Activated CD4-positive, alpha-beta T cell treated with anti-CD3 and anti-CD28 coated beads, Interleukin-2, amount 50 U/mL, for 4 hours (primary cell): ENCODE measurements at places on chromosomes 4 and X.

DNA sequence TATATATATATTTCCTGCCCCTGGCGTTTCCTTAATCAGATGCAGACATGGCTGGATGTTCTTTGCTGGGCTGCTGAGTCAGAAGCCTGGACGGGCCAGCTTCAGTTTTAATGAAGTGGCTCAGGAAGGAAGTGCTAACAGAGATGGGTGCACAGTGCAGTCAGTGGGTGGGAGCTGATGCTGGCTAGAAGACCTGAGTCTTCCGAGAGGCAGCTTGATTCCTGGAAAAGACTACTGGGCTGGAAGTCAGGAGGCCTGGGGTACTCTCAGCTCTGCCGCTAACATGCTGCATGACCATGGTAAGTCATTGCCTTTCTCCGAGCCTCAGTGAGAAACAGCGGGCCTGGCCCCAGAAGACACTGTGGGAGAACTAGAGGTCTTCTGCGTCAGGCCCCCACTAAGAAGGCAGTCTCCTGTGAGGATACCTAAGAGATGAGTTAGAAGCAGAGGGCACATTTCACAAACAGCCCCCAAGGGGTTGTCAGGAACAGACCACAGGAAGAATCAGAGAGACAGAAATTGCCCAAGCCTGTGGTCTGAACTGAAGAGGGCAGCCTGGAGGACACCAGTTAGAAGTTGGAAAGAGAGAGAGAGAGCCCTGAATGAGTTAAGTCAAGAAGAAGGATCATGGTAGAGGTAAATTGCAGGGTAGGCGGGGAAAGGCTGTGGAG, 8.3 kb upstream of the CD40LG start:
- peak; percentile 39 for DNase-seq

- DNase-seq: no peak
These were observed 162.8 kb downstream of the ARHGAP24 start for GRCh38 chr4:85637778-85638177.

DNA sequence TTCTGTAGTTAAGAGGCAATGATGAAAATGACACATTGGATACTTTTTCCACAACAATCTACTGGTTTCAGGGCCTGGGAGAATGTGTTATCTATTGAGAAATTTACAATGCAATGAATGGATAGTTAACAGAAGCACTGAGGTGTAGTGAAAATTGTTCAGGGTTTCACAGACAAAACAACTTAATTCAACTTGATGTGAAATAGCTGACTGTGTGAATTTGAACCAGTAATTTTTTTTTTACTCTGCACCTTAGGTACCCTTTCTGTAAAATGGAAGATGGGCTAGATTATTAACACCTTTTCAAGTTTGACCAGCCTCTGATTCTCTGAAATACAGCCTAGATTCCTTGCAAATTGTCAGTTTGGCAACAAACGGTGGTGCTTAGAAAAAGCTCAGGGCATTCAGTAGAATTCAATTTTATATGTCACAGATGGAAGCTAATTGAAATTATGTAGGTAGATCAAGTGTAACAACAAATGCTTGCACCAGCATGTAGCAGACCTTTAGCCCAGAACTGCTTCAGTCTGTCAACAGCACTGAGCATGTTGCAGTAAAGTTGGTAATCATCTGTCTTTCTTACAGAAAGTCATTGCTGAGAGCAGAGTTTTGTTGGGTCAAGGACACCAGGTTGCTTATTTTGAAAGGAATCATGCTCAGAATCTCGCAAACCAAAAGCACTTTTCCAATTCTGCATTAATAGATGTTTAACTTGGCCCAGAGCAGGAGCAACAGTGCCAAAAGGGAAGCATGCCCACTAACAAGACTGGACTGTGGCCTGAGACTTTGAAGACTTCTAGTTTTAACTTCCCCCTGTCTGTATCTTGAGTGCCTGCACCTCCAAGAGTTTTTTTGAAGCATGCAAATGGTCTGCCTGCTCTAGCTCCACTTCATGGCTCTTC, 526.6 kb downstream of the PACRGL start:
- DNase-seq: no peak

DNA sequence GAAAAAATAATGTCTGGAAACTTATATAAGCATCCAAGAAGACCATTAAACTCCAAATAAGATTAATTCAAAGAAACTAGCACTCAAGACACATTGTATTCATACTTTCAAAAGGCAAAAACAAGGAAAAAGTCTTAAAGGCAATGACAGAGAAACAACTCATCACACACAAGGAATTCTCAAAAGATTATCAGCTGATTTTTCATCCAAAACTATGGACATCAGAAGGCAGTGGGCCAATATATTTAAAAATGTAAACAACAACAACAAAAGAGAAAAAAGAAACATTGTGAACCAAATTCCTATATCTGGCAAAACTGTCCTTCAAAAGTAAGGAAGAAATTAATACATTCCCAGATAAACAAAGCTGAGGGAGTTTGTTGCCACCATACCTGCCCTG, 711.4 kb upstream of the GALNTL6 start:
- no peak for DNase-seq

GRCh38 chrX:123771449-123772064, 38.7 kb upstream of the THOC2 start:
- no peak for DNase-seq

DNA sequence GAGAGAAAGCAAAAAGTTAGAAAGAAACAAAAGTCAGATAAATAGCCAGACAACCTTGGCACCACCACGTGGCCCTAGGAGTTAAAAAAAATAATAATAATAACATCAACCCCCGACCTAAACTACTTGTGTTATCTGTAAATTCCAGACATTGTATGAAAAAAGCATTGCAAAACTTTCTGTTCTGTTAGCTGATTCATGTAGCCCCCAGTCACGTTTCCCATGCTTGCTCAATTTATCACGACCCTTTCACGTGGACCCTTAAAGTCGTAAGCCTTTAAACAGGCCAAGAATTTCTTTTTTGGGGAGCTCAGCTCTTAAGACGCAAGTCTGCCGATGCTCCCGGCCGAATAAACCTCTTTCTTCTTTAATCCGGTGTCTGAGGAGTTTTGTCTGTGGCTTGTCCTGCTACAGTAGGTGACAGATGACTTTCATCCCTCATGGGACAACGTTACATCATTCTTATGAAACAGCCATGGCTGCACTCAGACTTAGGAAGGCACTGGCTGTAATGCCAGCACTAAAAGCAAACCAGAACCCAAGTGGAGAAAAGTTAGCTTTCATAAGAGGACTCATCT, 520 bp downstream of the ACOX3 start:
- no peak for DNase-seq

GRCh38 chrX:125308653-125309052, 11.0 kb upstream of the TEX13C start:
- no peak for DNase-seq

DNA sequence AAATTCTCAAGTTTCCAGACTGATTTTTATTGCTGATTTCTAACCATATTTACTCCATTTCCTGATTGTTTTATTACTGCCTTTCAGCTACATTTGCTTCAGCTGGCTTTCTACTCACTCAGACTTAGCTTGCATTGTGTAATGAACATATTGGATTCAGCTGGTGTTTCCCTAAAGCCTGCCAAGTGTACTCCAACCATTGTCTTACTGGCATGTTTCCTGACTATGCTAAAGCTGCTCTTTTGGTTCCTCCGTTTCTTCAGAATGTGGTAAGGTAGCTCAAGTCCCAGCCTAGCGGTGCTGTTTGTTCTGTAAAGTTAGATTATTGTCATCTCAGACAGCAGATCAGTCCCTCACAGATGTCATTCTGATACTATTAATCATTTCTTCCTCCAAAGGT, 53.1 kb upstream of the GLRA2 start:
- DNase-seq: no peak

- DNase-seq: no peak
These were observed 33.2 kb downstream of the AWAT2 start for GRCh38 chrX:70016513-70016912.
